T-cell (primary cell): ENCODE measurements at places on chromosomes 1 and 21.

DNA sequence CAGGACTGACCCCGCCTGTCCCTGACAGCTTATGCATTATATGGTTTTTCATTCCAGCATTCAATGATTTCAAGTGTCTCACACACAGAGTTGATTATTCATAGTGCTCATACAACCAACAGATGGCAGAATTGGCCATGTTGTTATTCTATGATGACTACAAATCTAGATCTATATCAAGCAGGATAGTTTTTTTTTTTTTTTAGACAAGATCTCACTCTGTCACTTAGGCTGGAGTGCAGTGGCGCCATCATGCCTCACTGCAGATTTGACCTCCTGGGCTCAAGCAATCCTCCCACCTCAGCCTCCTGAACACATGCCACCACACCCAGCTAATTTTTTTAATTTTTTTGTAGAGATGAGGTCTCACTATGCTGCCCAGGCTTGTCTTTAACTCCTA lies 40.1 kb upstream of the LRRC8D start:
- no peak for DNase-seq

GRCh38 chr1:40273547-40274166 lies 15.6 kb downstream of the ZMPSTE24 start:
- DNase-seq: no peak

DNA sequence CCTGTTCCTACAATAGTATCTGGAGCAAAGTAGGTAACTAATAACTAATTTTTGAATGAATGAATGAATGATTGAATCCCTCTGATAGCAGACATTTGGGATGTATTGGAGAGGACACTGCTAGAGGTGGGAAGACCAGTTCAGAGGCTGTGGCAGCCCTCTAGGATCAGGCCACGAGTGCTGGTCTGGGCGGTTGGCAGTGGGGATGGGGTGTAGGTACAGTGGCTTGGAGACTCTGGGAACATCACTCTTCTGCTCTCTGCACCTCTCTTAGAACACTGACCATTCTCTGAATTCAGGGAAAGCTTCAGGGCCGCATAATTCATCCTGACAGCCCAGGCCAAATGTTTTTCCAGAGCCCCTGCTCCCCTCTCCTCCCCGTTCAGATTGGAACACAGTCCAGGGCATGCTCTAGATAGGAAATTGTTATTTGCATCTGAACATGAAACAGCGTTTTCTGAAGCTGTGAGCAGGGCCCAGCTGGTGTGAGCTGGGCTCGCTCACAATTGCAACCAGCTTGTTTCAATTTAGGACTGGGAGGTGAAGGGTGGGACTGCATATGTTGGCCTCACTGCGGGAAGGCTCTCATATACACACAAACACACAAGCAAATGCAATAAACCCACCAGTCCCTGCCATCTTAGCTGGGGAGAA lies 253.1 kb upstream of the USP24 start:
- no peak for DNase-seq

DNA sequence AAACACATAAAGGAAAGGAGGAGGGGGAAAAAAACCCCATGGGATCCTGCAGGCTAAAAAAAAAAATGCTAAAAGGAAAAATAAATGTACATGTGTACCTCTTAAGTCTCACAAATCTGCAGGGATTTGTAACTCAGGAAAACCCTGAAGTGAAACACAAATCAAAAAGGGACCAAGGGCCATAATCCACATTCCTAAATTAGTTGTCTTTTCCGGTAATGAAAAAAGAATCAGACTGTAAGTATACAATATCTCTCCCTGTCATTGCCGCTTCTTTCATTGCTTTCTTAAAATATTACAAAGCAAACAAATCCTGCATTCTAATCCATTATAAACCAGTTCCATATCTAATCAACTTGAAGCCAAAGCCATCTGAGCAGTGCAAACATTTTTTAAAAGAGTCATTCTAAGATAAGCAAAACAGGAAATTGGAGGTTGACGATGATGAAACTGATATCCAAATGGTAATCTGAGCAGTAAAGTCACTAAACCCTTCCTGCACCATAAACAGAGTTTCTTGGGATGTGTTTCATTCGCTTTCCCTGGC lies 58.7 kb upstream of the SIM2 start:
- DNase-seq: no peak

DNA sequence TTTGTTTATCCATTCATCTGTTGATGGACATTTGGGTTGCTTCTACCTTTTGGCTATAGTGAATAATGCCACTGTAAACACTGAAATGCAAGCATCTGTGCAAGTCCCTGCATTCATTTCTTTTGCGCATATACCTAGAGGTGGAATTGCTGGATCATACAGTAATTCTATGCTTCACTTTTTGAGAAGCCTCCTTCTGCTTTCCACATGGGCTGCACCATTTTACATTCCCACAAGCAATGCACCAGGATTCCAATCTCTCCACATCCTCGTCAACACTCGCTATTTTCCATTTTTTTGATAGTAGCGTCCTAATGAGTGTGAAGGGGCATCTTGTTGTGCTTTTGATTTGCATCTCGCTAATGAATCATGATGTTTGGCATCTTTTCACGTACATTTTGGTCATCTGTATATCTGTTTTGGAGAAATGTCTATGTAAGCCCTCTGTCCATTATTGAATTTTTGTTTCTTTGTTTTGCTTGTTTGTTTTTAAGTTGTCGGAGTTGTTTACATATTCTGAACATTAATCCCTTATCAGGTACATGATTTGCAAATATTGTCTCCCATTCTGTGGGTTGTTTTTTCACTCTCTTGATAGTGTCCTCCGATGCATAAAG lies 335.4 kb downstream of the RRAGC start:
- no peak for DNase-seq

DNA sequence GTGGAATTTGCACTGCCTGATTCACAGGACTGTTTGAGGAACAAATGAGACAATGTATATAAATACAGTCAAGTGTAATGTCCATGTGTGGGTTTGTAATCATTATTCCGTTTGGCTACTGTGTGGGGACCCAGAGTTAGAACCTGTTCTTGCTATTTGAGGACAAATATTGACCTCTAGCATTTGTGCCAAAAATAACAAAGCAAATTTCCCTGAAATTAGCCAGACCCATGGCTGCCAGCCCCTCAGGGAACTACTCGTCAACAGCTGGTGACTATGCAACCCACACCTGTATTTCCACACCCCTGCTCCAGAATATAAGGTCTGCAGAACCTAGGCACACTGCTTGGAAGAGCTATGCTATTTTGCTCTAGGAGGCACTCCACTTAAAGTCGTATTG lies 70.7 kb downstream of the KCNJ6 start:
- DNase-seq: no peak
